ENCODE measurements at places on chromosomes 3 and 15. TPM values are rescaled to one million over a fixed set of nuclear protein-coding genes. Genes with fewer than 3 reads are reported as not detected.
A peak's percentile ranks its signal among the peaks of the same experiment; 100 is the strongest.

Gene GOLGA8R
- total RNA-seq = 3.2 TPM

Gene GRAMD2A
- total RNA-seq = 7.4 TPM

Gene KY
- 3.7 TPM for total RNA-seq

Gene AP4E1
- 7.4 TPM for total RNA-seq

Gene FETUB
- 3.7 TPM for total RNA-seq

Gene TNNC1
- total RNA-seq = 1.7 TPM

Gene GPR176
- 5.4 TPM for total RNA-seq

Gene LARP6
- 50.6 TPM for total RNA-seq

Gene SAMMSON
- total RNA-seq = not detected

Gene IL17RC
- total RNA-seq = 66.3 TPM

- DNase-seq = no peak
Observed at GRCh38 chr3:125043599-125044151, 12.1 kb downstream of the HEG1 start.

GRCh38 chr3:178525251-178525650, 11.0 kb upstream of the KCNMB2 start:
- no peak for DNase-seq

DNA sequence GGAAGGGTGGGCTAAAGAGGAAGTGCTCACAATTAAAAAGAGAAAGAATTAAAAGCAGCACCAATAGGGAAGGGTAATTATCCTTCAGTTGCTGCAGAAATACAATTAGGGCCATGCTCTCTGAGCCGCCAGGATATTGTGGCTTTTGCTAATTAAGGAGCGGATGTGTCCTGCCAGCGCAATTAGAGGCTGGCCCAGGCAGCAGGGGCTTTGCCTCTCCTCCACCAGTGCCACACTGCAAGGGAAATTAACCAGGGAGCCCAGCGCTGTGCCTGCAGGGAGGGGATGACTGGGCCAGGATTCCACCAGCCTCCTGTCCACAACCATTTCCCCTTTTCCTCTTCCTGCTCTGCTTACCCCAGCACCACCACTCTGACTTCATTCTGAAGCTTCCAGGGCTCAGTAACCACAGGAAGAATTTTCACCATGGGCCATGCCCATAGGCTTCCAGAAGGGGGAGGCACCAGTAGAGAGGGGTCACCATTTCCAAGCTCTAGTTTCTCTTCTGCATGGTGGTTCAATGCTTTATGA, 10.4 kb upstream of the AEN start:
- DNase-seq = no peak

- DNase-seq = no peak
Observed at GRCh38 chr3:17795711-17796110, 53.3 kb upstream of the TBC1D5 start.

DNA sequence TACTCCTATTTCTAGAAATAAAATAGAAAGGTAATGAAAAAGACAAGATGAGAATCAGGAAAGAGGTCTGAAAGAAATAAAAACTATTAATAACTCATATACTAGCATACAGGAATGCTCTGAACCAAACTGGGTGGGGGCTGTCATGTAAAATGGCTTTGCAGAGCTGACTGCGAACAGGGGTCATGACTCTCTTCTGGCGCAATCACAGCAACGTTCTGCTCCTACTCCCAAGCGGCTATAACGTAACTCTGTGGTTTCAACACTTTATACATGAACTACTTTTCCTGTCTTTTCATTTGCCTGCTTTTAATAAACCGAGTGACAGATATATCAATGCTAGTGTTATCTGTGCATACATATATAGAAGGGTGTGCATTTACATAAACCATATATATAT, 116.7 kb downstream of the DLG1 start:
- DNase-seq = no peak

DNA sequence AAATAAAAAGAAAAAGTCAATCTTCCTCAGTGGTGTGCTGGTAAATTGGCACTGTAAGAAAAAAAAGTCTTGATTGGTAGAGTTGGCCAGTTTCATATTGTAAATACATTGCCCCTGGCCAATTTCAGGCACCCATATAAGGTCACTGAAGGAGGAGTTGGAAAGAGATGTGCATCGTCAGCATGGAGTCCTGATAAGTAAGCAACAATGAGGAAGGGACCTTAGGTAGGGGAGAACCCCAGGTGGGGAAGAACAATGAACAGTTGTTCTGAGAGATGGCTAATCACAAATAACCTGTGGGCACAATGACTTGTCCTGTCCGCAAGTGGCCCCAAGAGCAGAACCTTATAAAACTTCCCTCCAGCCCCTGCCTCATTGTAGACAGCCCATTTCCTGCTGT, 8.6 kb upstream of the CYP8B1 start:
- DNase-seq = no peak

- DNase-seq = no peak
Observed at GRCh38 chr3:13666781-13667709, 118.1 kb downstream of the FBLN2 start.

- no peak for DNase-seq
Observed at GRCh38 chr3:187960820-187961219, 193.1 kb upstream of the LPP start.

DNA sequence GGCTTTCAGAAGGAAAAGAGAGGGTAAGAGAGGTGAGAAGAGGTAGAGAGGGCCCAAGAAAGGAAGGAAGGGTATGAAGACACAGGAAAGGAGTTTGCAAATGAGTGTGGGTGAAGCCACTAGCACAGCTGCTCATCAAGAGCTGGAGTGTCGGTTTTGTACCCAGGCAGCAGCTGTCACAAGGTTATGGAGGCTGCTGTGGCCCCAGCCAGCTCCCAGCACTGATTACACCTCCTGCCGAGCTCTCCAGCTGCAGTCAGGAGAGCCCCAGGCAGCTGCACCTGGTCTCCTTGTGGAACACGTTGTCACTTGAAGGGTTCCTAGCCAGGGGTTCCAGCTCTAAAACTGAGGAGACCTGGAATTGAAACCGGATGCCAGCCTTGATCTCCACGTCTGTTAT, 60.4 kb upstream of the CHD2 start:
- DNase-seq = no peak

GRCh38 chr15:98683831-98684230, 35.5 kb downstream of the IGF1R start:
- DNase-seq = no peak

GRCh38 chr3:125622381-125622791, 27.1 kb upstream of the OSBPL11 start:
- no peak for DNase-seq

DNA sequence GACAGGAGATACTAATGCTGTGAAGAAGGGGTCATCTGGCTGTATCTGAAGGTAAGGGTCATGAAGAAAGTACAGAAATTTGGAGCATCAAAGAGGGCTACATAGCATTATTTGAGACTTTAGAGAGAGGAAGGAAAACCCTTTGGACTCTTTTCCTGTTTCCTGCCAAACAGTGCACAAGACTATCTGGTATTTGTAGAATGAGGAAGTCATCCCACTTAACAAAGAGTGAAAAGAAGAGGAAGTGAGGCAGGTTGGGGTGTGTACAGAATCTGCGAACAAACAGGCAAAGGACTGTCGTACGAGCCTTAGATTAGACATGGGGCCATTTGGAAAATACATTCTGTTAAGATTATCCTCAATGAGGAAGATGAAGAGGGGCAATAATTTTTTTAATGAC, 546.8 kb upstream of the EPHA6 start:
- DNase-seq = no peak

- no peak for DNase-seq
Observed at GRCh38 chr3:190701096-190701532, 161.4 kb downstream of the GMNC start.

DNA sequence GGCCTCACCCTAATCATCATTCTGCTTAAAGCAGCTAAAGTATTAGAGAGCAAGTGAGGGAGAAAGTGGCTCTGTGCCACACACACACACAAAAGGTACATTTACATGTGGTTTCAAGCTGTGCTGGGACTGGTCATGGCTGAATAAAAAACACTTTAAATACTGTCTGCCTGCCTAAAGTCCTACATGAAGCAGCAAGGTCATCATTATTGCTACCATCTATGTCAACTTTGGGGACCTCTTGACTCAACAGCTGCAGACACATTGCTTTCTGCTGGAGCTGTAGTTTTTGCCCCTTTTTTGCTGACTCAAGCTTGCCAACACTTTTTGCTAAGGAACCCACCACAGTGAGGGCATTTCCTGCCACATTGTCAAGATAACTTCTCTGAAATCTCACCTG, 1237.9 kb downstream of the ROBO2 start:
- DNase-seq = no peak

- DNase-seq = no peak
Observed at GRCh38 chr3:175898194-175898593, 1039.1 kb downstream of the NAALADL2 start.

DNA sequence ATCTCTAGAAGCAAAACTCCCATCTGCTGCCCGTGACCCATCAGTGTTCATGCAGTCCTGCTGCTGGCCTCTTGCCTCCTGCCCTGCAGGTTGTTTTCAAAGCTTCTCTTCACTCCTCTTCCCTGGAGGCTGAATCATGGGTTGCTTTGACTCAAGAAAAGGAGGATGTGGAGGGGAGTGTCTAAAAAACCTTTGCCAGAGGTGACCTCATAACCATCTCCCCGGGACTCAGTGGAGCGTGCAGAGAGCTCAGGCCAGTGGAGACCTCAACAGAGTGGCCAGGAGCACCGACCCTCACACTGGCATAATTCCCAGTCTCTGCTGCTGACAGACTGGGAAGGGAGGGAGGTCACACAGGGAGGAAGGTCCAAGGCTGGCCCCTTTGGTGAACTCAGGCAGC, 60.9 kb upstream of the ITGA11 start:
- DNase-seq = peak; percentile 87

GRCh38 chr15:32786906-32787305, 69.1 kb downstream of the GREM1 start:
- DNase-seq = no peak

DNA sequence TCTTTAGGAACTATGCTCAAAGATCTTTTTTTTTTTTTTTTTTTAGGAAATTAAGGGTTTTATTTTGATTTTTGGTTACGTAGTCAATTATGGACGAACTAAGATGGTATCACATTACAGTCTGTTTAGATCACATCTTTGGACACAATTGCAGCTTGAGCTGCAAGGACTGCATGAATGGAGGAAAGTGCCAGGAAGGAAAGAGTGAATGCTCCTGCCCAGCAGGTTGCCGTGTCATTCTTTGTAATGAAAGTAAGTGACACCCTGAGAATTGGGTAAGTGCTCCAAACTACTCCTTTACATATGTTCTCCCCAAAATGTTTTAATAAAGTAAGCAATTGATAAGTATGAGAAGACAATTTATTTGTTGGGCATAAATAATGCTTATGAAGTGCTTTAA, 716.5 kb upstream of the GOLIM4 start:
- DNase-seq = no peak

DNA sequence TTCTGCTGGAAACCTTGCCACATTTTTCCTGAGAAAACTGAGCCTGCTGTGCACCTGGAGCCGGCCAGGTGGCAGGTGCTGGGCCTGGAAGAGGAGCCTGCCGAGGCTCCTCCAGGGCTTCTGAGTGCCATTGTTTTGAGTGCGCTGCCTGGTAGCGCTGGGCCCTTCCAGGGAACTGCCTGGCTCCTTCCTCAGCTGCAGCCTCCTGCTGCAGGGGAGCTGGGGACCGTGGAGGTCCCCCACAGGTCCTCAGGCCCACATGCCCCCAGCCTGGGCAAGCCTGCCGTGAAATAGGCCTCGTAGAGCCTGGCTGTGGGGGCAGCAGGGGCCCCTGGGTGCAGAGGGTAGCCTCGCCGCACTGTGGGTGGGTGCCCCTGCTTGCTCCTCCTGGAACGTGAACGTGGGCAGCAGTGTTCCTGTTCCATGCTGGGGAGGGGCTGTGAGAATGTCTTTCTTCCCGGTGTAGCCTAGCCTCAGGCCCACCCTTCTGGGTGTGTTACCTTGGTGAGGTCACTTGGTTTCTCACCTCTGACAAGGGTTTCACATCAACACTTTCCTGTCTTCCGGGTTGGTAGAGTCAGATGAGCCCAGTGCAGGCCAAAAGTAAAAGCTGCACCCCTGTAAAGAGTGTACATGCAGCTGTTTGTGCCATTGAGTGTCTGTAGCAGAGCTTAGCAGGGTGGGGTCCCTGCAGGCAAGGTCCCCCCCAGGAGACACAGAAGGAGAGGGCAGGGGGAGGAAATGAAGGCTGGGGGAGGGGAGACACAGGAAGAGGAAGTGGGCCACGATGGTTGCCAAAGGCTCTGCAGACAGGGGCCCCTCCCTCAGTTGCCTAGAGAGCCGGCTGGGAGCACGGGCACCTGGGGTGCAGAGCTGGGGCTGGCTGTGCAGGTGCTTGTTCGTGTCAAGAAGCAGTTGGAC, 34.5 kb downstream of the KLF13 start:
- no peak for DNase-seq

Data from vagina (tissue), 2 donors.